ENCODE measurements at places on chromosomes 12 and 14. TPM values are rescaled to one million over a fixed set of nuclear protein-coding genes. Genes with fewer than 3 reads are reported as not detected.
A peak's percentile ranks its signal among the peaks of the same experiment; 100 is the strongest.

MAP1LC3B2 gene
- 1.4 TPM for total RNA-seq

SLCO1A2 gene
- total RNA-seq, result 0.45 TPM

IAPP gene
- total RNA-seq, result not detected

GRCh38 chr14:20341646-20342045, 1.8 kb upstream of the PARP2 start:
- peak overlapping the region; percentile 94 for H3K27ac ChIP-seq
- H3K27me3 ChIP-seq, result no peaks in the 10 kb centered on the region
- peak overlapping the region; percentile 87 for H3K4me3 ChIP-seq
- H3K36me3 ChIP-seq, result no peaks in the 10 kb centered on the region

- 0 out of 2 replicates have a peak, but pooled peaks cover 3% of the 10 kb centered on the region for H3K36me3 ChIP-seq
- no peak overlapping the region for H3K4me3 ChIP-seq
- peak; percentile 70 for DNase-seq
- no peaks in the 10 kb centered on the region for H3K27me3 ChIP-seq
Measured at GRCh38 chr14:103255555-103255954, 78.5 kb upstream of the EIF5 start.

DNA sequence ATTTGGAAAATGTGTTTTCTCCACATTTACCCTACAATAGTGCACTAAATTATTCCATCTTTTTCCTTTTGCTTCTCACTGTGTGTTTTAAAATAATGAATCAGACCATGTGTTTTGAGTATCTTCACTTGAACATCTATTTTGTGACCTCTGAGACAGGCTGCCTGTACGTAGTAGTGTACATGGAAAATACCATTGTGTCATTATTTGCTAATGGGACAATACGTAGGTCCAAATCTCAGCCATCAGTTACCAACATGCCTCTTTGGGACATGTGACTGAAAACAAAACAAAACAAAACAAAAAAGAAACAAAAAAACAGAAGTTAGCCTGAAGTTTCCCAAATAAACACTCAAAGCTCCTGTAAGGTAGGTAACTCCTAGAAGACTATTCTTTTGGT, 7.1 kb upstream of the MYF6 start:
- no peak overlapping the region for H3K4me3 ChIP-seq
- no peak overlapping the region for H3K27ac ChIP-seq
- no peaks in the 10 kb centered on the region for H3K36me3 ChIP-seq

DNA sequence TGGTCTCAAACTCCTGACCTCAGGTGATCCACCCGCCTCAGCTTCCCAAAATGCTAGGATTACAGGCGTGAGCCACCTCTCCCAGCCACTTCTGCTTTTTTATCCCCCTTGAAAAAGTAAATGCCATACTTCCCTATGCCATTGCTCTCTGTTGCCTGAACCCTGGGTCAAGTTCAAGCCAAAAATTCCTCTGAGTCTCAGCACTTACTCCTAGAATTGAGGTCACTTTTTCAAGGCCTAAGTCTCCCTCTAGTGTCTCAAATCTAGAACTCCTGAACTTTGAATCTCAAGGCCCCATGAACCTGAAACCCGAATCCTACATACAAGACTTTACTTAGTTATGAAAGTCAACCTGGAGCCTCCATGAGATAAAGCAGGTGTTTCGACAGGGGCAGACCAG, 1.4 kb upstream of the APOBEC1 start:
- no peaks in the 10 kb centered on the region for H3K36me3 ChIP-seq
- no peaks in the 10 kb centered on the region for H3K4me1 ChIP-seq
- H3K4me3 ChIP-seq, result no peak overlapping the region
- no peaks in the 10 kb centered on the region for H3K27me3 ChIP-seq

RAD9B gene
- total RNA-seq, result 1.6 TPM

GRCh38 chr14:26993556-26993955, 395.7 kb upstream of the NOVA1 start:
- no peak overlapping the region for H3K4me3 ChIP-seq
- no peak overlapping the region for H3K27ac ChIP-seq
- no peak for DNase-seq
- no peaks in the 10 kb centered on the region for H3K36me3 ChIP-seq
- H3K4me1 ChIP-seq, result no peaks in the 10 kb centered on the region
- no peaks in the 10 kb centered on the region for H3K27me3 ChIP-seq

DNA sequence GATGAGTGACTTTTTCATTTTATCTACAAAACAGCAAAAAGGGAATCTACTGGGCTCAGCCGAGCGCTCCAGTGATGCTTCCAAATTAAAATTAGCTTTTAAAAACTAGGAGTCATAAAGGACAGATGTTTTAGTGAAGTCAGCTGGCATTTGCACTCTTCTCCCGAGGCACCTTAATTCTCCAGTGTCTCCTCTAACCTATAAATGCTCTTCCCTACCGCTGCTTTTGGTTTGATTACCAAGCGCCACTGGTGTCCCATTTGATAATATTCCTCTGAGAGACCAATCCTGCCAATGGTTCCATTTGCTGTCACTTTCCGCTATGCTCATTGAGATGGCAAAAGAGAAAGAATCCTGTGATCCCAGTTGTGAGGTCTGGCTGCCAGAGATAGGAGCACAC, 29.3 kb upstream of the PIWIL1 start:
- H3K4me1 ChIP-seq, result no peaks in the 10 kb centered on the region
- DNase-seq, result no peak
- no peaks in the 10 kb centered on the region for H3K36me3 ChIP-seq
- peaks cover 19% of the 10 kb centered on the region for H3K27me3 ChIP-seq

DNA sequence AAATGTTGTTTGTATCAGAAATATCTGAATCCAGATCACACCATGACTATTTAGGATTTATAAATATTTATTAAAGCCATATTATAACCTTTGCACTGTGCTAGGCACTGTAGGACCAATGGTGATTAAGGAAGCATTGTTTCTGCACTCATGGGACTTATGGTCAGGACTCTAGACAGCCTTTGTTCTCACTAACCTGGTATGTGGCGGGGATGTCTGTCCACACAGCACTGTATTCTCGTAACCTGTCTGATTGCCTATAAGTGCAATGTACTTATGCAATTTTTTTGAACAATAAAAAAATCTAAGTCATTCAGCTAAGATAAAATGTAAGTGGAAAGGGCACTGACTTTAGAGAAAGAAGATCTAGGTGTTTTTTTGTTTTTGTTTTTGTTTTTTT, 6.7 kb upstream of the SSPN start:
- no peak overlapping the region for H3K4me3 ChIP-seq
- DNase-seq, result peak; percentile 49
- H3K36me3 ChIP-seq, result no peaks in the 10 kb centered on the region
- no peak overlapping the region for H3K27ac ChIP-seq
- no peaks in the 10 kb centered on the region for H3K27me3 ChIP-seq

LGALS3 gene
- 122 TPM for total RNA-seq

DNA sequence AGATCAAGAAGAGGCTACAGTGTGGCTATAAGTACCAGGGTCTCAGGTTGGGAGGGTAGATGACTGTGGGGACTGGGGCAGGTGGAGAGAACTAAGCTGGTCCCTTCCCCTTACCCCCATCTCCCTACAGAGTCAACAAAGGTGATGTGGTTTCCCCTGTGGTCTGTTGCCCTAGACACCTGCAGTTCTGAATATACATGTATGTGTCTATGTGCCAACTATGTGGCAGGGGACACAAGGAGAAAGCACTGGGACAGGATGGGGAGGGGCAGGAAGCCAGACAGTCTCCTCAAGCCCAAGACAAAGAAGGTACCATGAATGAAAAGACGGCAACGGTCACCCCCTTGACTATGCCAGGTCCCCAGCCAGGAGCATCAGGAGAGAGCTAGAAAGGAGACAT, 4.5 kb upstream of the HDAC7 start:
- no peaks in the 10 kb centered on the region for H3K27me3 ChIP-seq
- no peak for DNase-seq
- H3K36me3 ChIP-seq, result no peaks in the 10 kb centered on the region
- peak overlapping the region; percentile 71 for H3K27ac ChIP-seq

- no peak overlapping the region for H3K27ac ChIP-seq
- DNase-seq, result no peak
- H3K27me3 ChIP-seq, result no peaks in the 10 kb centered on the region
- peaks cover 11% of the 10 kb centered on the region for H3K4me1 ChIP-seq
- no peaks in the 10 kb centered on the region for H3K36me3 ChIP-seq
- no peak overlapping the region for H3K4me3 ChIP-seq
Measured at GRCh38 chr12:92992041-92992440, 62.9 kb upstream of the EEA1 start.

TAMALIN gene
- total RNA-seq, result not detected

DNA sequence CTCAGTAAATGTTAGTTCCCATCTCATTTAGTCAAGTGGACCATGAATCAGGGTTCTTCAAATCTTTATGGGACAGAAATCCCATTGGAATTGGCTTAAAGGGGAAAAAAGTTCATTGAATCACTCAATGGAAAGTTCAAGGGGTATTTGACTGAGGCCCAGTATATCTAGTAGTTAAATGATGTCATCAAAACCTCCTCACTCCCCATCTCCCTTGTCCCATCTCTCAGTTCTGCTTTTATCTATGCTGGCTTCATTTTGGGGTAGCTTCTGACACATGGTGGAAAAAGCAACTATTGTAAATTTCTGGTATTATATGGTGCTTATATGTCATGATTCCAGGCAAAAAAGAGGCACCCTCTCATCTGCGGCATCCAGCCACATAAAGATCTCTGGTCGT, 51.9 kb downstream of the DAAM1 start:
- no peaks in the 10 kb centered on the region for H3K27me3 ChIP-seq
- H3K36me3 ChIP-seq, result no peaks in the 10 kb centered on the region
- H3K4me3 ChIP-seq, result no peak overlapping the region

DNA sequence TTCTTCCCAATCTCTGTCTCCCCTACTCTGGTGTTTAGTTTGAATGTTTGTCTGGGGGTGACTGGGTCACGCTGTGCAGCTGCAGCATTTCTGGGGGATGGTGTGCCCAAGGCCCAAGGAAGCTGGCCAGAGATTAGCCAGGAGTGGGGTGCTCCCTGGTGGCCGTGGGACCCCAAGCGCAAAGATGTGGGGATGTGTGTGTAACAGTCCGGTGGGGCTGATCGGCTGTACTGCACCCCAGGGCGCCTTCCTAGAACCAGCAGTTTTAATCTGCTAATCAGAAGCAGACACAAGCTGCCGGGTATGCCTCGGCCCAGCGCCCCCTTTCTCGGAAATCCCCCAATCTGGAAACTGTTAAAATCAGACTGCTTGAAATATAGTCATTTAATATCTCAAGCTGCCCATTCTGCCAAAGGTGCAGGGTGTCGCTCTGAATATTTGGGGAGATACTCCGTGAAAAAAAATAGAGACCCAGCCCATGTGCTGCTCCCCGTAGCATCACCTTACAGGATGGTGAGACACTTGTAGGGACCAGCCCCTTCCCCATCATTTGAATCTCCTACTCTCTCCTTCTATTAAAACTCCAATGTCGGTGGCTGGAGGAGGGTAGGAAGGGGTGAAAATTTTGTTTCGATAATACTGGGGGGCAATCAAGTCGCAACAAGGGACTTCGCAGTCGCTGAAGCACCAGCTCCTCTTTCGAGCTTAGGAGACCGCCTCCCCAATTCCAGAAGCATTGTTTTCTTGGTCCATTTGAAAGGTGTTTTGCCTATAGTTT, 4.3 kb downstream of the HOXC9 start:
- no peaks in the 10 kb centered on the region for H3K36me3 ChIP-seq
- no peak overlapping the region for H3K4me3 ChIP-seq
- H3K27me3 ChIP-seq, result no peaks in the 10 kb centered on the region
- H3K4me1 ChIP-seq, result no peaks in the 10 kb centered on the region
- no peak for DNase-seq

KLRG1 gene
- total RNA-seq, result 0.90 TPM

GRCh38 chr12:28212182-28212581, 21.9 kb downstream of the CCDC91 start:
- no peaks in the 10 kb centered on the region for H3K27me3 ChIP-seq
- no peak for DNase-seq
- H3K27ac ChIP-seq, result no peak overlapping the region
- H3K4me1 ChIP-seq, result no peaks in the 10 kb centered on the region
- no peak overlapping the region for H3K4me3 ChIP-seq

GRCh38 chr14:79861111-79861510, 350.2 kb downstream of the DIO2 start:
- no peaks in the 10 kb centered on the region for H3K4me1 ChIP-seq
- peaks cover 17% of the 10 kb centered on the region for H3K27me3 ChIP-seq
- no peak overlapping the region for H3K27ac ChIP-seq
- H3K4me3 ChIP-seq, result no peak overlapping the region

DNA sequence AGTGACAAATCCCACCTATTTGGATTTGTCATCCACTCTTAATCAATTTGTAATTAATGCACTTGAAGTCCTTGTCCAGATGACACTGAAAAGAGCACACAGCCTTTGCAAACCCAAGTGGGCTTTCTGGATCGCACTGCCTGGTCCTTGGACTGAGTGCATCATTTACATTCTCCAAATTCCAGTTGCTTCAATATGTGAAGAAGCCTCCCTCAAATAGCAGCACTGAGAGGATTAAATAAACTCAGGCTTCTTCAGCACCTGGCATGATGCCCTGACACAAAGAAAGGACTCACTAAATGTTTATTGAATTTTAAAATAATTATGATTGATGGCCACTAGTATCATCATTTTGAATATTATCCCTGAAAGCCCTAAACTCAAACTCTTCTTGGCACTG, 496.5 kb downstream of the VRK1 start:
- no peak overlapping the region for H3K4me3 ChIP-seq
- H3K27me3 ChIP-seq, result peaks cover 30% of the 10 kb centered on the region
- H3K36me3 ChIP-seq, result no peaks in the 10 kb centered on the region
- no peaks in the 10 kb centered on the region for H3K4me1 ChIP-seq

GRCh38 chr14:23172096-23172495, 11.4 kb downstream of the SLC7A8 start:
- H3K4me3 ChIP-seq, result no peak overlapping the region
- no peaks in the 10 kb centered on the region for H3K36me3 ChIP-seq
- DNase-seq, result no peak
- no peaks in the 10 kb centered on the region for H3K4me1 ChIP-seq
- no peak overlapping the region for H3K27ac ChIP-seq

- H3K4me3 ChIP-seq, result no peak overlapping the region
- H3K4me1 ChIP-seq, result peaks cover 2% of the 10 kb centered on the region
- H3K27me3 ChIP-seq, result no peaks in the 10 kb centered on the region
- H3K27ac ChIP-seq, result no peak overlapping the region
Measured at GRCh38 chr12:13499008-13499407, 302.5 kb downstream of the EMP1 start.

GRCh38 chr14:57660208-57660607, 166.6 kb upstream of the CCDC198 start:
- no peaks in the 10 kb centered on the region for H3K4me1 ChIP-seq
- no peak for DNase-seq
- no peak overlapping the region for H3K27ac ChIP-seq
- H3K27me3 ChIP-seq, result 0 out of 2 replicates have a peak, but pooled peaks cover 8% of the 10 kb centered on the region
- H3K36me3 ChIP-seq, result no peaks in the 10 kb centered on the region

DNA sequence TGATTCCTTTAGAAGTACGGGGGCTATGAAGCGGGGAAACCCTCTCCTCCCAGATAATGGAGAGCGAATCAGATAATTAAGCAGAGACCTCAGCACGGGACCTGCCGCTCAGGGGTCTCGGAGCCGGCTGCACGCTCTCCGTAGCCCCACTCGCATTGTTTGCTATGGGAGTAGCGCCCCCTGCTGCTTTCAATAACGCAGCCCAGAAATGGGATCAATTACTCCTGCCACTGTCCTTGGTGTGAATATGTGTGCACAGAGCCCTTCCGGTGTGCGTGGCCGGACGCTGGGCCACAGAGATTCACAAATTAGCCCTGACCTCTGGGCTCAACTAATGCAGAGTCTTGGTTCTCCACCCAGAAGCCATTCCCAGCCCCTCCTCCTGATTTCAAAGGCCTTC, 76.4 kb upstream of the TMEM132C start:
- H3K4me3 ChIP-seq, result no peak overlapping the region
- no peak overlapping the region for H3K27ac ChIP-seq
- H3K27me3 ChIP-seq, result no peaks in the 10 kb centered on the region
- no peaks in the 10 kb centered on the region for H3K36me3 ChIP-seq

CALM1 gene
- total RNA-seq, result 103 TPM

GRCh38 chr12:115542656-115543055, 734.8 kb downstream of the MED13L start:
- H3K4me3 ChIP-seq, result no peak overlapping the region
- no peak overlapping the region for H3K27ac ChIP-seq
- DNase-seq, result no peak
- H3K27me3 ChIP-seq, result no peaks in the 10 kb centered on the region
